ENCODE measurements at places on chromosomes 7 and 10. TPM values are rescaled to one million over a fixed set of nuclear protein-coding genes. Genes with fewer than 3 reads are reported as not detected.

The CRPPA gene
- total RNA-seq: 2.9 TPM

The ABCB8 gene
- total RNA-seq: 34.8 TPM

The CLDN3 gene
- 44.1 TPM for total RNA-seq

The PLAC9 gene
- 17.9 TPM for total RNA-seq

The YWHAG gene
- 157 TPM for total RNA-seq

The NEUROG3 gene
- total RNA-seq: not detected

The NUTM2E gene
- total RNA-seq: 0.63 TPM

The GPR85 gene
- not detected for total RNA-seq

- no peak overlapping the region for H3K4me3 ChIP-seq
- H3K36me3 ChIP-seq: no peaks in the 10 kb centered on the region
- DNase-seq: no peak
- no peaks in the 10 kb centered on the region for H3K27me3 ChIP-seq
- H3K27ac ChIP-seq: no peak overlapping the region
Observed at GRCh38 chr10:48683868-48684267, 805 bp upstream of the WDFY4 start.

DNA sequence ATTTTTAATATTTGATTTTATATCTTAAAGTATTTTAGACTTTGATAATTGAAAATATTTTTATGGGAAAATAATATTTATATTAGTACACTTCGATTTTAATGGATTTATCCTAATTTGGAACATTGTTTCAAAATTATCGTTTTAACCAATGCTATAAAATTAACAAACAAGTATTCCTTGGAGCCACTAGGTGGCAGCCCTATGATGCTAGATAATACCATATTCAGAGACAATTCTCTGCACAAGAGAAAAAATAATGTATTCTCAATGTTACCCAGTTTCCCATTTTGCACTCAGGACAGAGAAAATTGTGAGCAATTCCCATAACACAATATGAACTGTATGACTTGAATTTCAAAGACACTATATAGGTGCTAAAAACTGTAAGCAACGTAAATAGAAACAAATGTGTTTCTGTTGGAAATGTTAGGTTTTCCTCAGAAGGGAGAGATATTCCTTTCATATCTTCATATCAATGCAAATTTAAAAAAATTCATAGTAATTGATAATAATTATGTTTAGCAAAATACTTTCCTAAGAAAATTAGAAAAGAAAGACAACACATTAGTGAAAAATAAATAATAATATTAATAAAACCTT is 237.8 kb downstream of the SEMA3E start:
- H3K36me3 ChIP-seq: peaks cover 20% of the 10 kb centered on the region
- no peak overlapping the region for H3K4me3 ChIP-seq
- no peak overlapping the region for H3K27ac ChIP-seq
- peaks cover 3% of the 10 kb centered on the region for H3K4me1 ChIP-seq
- peak; percentile 48 for DNase-seq
- H3K27me3 ChIP-seq: no peaks in the 10 kb centered on the region

DNA sequence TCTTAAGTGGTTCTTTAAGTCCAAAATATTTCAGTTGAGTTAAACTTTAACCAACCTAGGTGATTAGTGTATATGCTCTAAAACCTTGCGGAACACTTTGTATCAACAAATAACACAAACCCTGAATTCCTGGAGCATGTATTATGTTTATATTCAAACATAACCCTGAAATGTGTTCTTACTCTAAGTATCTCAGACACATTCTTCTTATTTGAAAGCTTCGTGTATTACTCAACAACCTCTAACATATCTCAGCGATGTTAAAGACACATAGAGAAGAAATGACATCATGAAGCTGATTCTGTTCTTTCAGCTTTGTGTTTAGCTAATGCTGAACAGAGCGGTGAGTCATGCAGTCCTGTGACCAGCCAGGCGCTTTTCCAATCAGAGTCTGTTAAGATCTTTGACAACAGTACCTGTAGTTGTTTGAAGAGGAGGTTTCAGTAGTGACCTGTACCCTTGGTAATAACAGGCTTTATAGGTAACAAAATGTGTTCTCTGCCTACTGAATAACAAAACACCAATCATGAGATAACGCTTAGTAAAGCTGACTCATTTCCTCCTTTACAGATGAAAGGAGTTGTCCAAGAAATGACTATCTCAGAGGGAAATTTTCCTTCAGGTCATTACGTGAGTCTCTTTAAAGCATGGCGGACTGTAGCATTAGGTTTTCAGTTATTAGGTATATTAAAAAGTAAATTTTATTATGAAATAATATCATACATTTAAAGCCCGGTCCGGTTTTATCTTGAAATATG is 67.3 kb upstream of the KLF6 start:
- no peak for DNase-seq
- no peaks in the 10 kb centered on the region for H3K36me3 ChIP-seq
- no peak overlapping the region for H3K27ac ChIP-seq
- H3K4me3 ChIP-seq: no peak overlapping the region

DNA sequence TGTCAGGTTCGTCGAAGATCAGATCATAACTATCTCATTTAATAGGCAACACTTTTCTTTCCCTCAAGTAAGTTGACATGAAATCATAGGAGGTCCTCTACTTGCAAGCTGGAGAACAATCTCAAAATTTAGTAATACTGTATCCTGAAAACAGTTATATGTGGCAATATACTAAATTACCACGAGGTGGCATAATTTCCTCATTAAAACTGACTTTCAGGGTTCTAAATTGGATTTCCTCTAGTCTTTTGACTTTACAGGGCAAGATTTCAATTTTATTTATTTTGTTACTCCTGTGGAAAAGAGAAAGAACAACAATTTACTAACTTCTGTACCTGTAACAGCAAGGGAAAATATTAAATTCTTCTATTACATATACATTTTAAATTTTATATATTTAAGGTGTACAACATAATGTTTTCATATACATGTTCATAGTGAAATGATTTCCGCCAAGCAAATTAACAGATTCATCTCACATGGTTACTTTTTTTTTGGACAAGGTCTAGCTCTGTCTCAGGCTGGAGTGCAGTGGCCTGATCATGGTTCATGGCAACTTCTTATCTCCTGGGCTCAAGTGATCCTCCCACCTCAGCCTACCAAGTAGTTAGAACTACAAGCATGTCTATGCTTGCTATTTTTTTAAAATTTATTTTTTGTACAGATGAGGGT is 53.4 kb upstream of the CYP2C18 start:
- H3K4me3 ChIP-seq: no peak overlapping the region
- DNase-seq: no peak
- no peaks in the 10 kb centered on the region for H3K27me3 ChIP-seq
- peaks cover under 1% of the 10 kb centered on the region for H3K36me3 ChIP-seq

DNA sequence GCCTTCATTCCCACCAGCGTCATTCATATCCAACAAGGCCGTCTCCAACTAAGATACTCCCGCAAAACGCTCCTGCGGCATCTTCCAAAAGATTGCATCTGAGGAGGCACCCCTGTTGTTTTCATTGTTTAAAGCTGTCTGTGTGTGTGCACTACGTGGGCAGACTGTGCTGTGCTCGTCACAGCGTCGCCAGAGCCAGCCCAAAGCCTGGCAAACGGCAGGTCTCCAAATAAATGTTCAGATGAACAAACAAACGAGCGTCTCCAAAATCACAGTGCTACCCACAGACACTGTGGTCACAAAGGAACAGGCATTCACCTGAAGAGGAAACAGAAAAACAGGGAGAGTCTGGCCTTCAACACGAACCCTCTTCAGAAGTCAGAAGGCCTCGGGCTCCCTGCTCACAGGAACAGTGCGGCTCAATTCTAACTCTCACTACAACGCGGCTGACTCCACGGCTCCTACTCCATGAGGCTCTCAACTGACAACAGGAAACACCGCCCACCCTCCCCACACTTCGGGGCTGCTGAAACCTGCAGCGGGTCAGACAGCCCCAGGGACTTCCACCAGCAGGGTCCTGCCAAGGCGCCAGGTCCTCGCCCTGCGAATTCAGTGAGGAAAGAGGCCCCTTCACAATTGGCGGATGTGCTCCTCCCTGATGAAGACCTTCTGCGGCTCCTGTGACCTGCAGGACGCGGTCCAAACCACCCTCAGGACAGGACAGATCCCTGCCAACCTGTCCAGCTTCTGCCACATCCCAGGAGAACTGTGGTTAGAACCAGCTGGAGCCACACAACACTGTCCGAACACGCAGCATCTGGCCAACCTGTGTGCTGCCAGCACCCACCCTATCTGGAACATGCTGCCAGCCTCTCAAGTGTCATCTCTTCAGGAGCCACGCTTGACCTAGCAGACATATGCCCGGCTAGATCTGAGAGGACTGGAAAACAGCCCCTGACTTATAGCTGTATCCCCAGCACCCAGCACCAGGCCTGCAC is 36.1 kb downstream of the MAD1L1 start:
- H3K27ac ChIP-seq: peak overlapping the region; percentile 49
- H3K27me3 ChIP-seq: no peaks in the 10 kb centered on the region
- H3K4me1 ChIP-seq: peaks cover 11% of the 10 kb centered on the region
- H3K4me3 ChIP-seq: no peak overlapping the region

DNA sequence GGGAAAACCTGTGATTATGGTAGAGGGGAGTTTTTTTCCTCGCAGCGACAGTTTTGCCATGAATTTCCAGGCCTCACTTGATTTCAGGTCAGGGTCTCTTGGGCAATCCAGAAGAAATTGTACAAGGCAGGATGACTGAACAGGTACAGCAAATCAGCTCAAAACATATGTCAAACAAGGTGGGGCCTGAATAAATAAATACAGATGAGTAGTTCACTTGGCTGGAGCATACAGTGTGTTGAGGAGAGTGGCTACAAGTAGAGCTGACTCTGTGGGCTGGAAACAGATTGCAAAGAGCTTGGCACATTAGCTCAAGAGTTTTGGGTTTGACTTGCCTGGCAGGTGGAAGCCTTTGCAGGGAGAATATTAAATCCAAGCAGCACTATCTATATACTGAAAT is 15.0 kb downstream of the GIMAP8 start:
- no peak overlapping the region for H3K4me3 ChIP-seq
- H3K36me3 ChIP-seq: no peaks in the 10 kb centered on the region
- no peak for DNase-seq
- no peaks in the 10 kb centered on the region for H3K27me3 ChIP-seq
- no peak overlapping the region for H3K27ac ChIP-seq

DNA sequence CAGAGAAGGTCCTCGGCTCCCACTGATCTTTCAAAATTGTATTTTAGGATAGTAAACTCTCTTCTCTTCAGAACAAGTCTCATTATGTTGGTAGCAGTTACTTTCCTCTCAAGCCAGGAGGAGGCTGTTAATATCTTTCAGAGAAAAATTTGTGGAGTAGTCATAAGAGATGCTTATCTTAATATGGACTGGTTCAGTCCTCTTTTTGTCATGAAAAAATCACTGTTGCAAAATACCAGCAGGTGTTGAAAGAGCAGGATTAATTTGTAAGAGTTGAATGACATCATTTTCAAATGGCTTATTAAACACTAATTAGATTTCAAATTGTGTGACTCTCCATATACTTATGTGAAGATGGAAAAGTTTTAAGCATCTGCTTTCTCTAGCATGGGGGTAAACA is 662.5 kb downstream of the POM121L12 start:
- no peaks in the 10 kb centered on the region for H3K4me1 ChIP-seq
- no peak for DNase-seq
- no peak overlapping the region for H3K27ac ChIP-seq

GRCh38 chr10:44243851-44244510 is 140.9 kb downstream of the CXCL12 start:
- no peak overlapping the region for H3K4me3 ChIP-seq
- H3K27me3 ChIP-seq: no peaks in the 10 kb centered on the region
- H3K4me1 ChIP-seq: peaks cover 2% of the 10 kb centered on the region
- no peak for DNase-seq
- H3K27ac ChIP-seq: no peak overlapping the region

- no peaks in the 10 kb centered on the region for H3K4me1 ChIP-seq
- H3K27me3 ChIP-seq: no peaks in the 10 kb centered on the region
- no peak overlapping the region for H3K27ac ChIP-seq
- no peak overlapping the region for H3K4me3 ChIP-seq
- peaks cover 11% of the 10 kb centered on the region for H3K36me3 ChIP-seq
- no peak for DNase-seq
Observed at GRCh38 chr10:31884386-31884785, 44.2 kb downstream of the ARHGAP12 start.

DNA sequence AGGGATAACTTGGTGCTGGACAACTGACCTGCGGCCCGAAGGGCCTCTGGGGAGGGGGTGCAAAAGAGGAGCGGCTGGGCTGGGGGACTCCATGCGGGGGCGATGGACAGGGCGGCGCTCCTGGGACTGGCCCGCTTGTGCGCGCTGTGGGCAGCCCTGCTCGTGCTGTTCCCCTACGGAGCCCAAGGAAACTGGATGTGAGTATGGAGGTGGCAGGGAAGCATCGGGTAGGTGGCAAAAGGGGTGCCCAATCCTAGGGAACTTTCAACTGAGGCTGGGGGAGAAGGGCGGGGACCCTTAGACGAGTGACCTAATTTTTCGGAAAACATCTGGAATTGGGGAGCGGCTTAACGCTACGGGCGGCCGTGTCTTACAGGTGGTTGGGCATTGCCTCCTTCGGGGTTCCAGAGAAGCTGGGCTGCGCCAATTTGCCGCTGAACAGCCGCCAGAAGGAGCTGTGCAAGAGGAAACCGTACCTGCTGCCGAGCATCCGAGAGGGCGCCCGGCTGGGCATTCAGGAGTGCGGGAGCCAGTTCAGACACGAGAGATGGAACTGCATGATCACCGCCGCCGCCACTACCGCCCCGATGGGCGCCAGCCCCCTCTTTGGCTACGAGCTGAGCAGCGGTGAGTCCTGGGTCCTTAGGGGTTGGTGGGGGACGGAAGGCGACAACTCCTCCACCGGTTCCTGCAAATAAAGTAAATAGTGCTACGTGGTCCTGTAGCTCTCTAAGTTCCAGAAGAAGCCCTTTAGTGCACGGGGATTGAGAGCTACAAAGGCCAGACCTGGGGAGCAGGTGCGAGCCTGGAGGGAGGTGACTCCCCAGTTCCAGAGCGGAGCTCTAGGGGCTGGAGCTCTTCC is 622 bp downstream of the WNT16 start:
- peak overlapping the region; percentile 83 for H3K4me3 ChIP-seq
- H3K27ac ChIP-seq: no peak overlapping the region
- peak; percentile 87 for DNase-seq
- peaks cover 51% of the 10 kb centered on the region for H3K27me3 ChIP-seq
- H3K36me3 ChIP-seq: no peaks in the 10 kb centered on the region
- H3K4me1 ChIP-seq: no peaks in the 10 kb centered on the region

GRCh38 chr10:4217653-4218052 is 432.6 kb upstream of the KLF6 start:
- H3K4me3 ChIP-seq: no peak overlapping the region
- no peaks in the 10 kb centered on the region for H3K4me1 ChIP-seq
- no peak overlapping the region for H3K27ac ChIP-seq
- no peaks in the 10 kb centered on the region for H3K36me3 ChIP-seq

Measured in endodermal cell (in vitro differentiated cells).